A549 treated with AZD2906 at 1 μM for 4 hours (cell line): ENCODE measurements at places on chromosomes 7 and 10. TPM values are rescaled to one million over a fixed set of nuclear protein-coding genes. Genes with fewer than 3 reads are reported as not detected.

Gene CAMK2B
- total RNA-seq = 0.17 to 0.49 TPM (median 0.24 TPM) in 5 replicates

Gene SPDYE8
- not detected in 5 replicates for total RNA-seq

Gene GIMAP7
- not detected in 5 replicates for total RNA-seq

Gene MOGAT3
- not detected in 5 replicates for total RNA-seq

Gene SLC18A2
- total RNA-seq = 0.02 to 0.05 TPM (median 0.02 TPM) in 4 of 5 replicates, not detected in the other

Gene ACHE
- 2.3 to 3.5 TPM (median 3.1 TPM) in 5 replicates for total RNA-seq

Gene INSYN2A
- total RNA-seq = 1.4 to 1.8 TPM (median 1.5 TPM) in 5 replicates

Gene SMURF1
- total RNA-seq = 18.7 to 23.6 TPM (median 20.8 TPM) in 5 replicates

Gene GPR141
- 0.10 TPM in 1 of 5 replicates, not detected in the others for total RNA-seq

Gene NOS3
- total RNA-seq = 0.30 to 0.69 TPM (median 0.58 TPM) in 5 replicates

Gene PSPH
- total RNA-seq = 19.7 to 31.0 TPM (median 23.3 TPM) in 5 replicates

Gene KCNIP2
- total RNA-seq = 0.35 to 0.60 TPM (median 0.47 TPM) in 5 replicates

Gene FAM20C
- total RNA-seq = 37.7 to 51.4 TPM (median 49.1 TPM) in 5 replicates

Gene TMEM229A
- total RNA-seq = not detected in 5 replicates

Gene VWC2
- total RNA-seq = not detected in 5 replicates

Gene ZWINT
- total RNA-seq = 71.6 to 97.4 TPM (median 75.4 TPM) in 5 replicates

Gene THSD7A
- 1.4 to 2.4 TPM (median 1.9 TPM) in 5 replicates for total RNA-seq

Gene TMEM248
- 80.4 to 91.9 TPM (median 87.2 TPM) in 5 replicates for total RNA-seq

Gene KAZALD1
- total RNA-seq = 2.0 to 3.4 TPM (median 3.1 TPM) in 5 replicates

Gene RNF148
- total RNA-seq = not detected in 5 replicates
